ENCODE measurements at places on chromosomes 5 and 9.

DNA sequence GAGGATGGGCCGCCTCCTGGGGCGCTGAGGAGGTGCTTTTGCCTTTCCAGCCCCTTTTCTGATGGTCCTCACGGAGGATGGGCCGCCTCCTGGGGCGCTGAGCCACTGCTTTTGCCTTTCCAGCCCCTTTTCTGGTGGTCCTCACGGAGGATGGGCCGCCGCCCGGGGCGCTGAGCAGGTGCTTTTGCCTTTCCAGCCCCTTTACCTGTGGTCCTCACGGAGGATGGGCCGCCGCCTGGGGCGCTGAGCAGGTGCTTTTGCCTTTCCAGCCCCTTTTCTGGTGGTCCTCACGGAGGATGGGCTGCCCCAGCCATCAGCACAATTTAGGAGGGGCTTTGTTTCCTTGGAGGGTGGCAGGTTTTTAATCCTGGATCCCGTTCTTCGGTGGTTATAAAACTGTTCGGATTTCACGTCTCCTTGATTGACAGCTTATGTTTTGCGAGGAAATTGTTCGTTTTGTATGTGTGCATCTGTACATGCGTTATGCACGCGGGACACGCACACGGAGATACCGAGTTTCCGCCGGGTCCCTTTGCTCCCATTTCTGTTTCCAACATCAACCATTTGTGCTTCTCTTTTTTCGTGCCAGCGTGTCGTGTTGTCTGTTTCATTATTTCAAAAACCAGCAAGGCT is 34.7 kb upstream of the SLC9A3 start:
- DNase-seq: no peak

DNA sequence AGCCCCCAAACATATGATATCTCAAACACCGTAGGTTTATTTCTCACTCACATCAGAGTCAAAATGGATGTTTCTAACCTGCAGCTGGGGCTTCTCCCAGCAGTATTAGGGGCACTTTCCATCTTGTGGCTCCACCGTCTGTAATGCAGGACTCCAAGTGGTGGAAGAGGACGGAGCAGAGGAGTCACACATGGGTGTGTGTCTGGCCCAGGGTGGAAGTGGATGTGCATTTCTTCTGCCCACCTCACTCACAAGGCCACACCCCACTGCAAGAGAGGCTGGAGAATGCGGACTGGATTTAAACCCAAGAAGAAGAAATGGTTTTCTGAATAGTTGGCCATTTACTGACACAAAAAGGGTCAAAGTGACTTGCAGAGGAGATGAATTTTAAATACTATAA is 13.9 kb downstream of the IL7R start:
- no peak for DNase-seq

DNA sequence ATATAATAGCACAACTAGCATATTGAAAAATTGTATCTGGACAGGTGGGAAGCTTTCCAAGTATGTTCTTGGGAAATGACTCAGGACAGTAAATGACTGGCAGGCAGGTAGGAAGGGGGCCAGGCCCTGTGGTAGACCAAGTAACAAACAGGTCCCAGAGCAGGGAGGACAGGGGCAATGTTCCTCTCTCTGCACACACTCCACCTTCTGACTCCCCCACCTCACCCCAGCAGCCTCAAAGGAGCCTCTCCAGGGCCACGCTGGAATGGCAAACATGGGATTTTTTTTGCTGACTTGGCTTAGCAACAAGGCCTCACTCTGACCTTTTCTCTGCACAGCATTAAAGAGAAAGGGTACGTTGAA is 31.1 kb upstream of the IQGAP2 start:
- no peak for DNase-seq

DNA sequence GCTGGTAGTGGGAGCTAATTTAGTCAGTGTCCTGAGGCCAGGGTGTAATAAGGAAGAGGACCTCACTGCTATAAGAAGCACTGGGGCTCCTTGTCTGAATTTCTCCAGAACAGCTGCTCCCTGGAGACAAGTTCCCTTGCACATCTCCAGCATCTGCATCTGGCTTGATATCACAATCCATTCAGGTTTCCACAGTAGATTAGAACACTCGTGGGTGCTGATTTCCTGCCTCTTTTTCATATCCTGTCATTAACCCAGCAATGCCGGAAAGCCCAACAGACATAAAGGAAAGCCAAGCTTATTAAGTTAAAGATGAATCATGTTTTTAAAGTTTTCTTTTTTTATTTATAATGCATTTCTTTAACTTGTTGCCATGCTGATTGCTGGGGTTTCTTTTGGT is 232.3 kb upstream of the WWC1 start:
- no peak for DNase-seq

GRCh38 chr9:128781187-128782070 is 5.6 kb upstream of the TBC1D13 start:
- DNase-seq: no peak

DNA sequence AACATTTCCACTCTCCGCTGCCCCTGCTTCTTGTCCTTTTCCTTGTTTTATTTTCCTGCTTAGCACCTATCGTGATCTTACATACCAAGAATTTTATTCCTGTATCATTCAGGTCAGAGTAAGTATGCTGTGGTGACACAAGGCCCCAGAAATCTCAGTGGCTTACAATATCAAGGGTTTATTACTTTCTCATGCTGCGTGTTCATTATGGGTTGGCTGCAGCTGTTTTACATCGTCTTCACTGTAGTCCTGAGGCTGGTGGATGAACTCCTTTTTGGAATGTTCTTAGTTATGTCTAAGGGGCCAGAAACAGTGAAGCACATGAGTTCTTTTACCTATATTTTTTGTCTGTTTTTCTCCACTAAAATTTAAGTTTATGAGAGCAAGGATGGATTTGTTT is 51.2 kb downstream of the FCHO2 start:
- DNase-seq: no peak

DNA sequence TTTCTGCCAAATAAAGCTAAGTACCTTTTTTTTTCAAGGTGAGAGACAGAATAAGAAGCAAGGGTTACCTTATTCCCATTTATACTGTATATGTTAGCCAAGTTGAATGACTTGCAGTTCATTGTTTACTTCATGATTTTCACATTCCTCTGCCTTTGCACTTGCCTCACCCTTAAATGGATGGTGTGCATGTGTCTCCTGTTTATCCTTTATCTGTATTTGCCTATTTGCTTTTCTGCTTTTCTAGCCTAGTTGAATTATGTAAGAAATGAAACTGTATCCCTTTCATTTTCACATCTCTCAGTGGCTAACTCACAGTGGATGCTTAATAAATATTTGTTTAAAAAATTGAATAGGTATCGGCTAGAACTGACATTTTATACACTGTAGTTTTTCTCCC is 200.8 kb upstream of the ST8SIA4 start:
- DNase-seq: no peak

DNA sequence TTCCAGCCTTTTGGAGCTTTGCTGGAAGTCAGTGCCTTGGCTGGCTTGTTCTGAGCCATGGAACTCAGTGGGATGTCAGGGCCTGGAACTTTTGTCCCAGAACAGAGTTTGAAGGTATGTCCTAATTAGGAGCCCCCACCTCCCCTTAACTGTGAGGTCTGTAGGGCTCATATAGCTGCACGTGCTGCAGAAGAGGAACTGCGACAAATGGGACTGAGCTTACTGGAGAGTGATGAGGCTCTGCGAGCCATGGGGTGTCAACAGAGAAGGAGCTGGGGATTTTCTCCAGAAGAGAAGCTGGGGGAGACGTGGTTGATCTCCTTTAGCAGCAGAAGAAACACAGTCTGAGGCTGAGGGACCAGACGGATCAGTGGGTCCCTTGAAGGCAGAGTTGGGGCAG is 10.9 kb downstream of the TMEM8B start:
- DNase-seq: no peak

DNA sequence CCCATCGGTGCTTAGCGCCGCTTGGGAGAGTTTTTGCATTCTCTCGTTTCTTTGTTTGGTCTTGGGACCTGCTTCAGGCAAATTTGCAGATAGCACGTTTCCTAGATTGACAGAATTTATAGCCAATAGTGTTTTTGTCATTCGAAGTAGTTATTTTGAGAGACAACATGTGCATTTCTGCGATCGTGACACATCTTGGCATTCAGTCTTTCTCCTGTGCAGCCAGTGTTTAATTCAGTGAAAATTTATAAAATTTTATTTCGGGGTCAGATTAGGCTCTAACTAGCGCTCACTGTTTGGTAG is 830 bp downstream of the PRRC1 start:
- DNase-seq: no peak

DNA sequence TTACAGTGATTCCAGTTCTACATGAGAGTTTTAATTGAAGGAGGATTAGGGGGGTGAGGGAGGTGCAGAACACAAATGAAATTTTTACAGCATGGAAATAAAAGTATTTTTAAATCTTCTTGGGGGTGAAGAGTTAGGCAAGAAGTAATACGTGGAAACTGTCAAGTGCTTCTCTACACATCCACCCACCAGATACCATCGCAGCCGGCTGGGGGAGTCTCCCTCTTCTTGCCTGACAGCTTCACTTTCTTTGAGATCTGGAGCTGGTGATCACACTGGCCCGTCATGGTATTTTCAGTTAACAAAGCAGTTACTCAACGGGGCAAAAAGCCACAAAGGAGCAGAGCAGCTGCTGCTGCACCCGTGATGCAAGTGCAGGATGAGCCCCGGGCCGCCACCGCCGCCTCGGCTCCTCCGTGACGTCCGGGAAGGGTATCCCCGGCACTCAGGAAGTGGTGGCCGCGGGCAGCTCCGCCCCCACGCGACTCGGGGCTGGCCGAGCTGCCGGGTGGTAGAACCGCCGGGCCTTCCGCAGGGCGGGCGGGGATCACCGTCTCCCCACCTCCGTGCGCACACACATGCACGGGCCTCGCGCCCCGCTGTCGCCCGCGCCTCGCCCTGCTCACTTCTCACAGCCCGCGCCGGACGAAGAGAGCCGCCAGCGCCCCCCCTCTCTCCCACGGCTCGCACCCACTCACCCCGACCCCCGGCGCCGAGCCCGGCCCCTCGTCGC is 2.4 kb upstream of the NR4A3 start:
- peak; percentile 89 for DNase-seq

GRCh38 chr5:73534011-73534644 is 31.3 kb downstream of the ANKRA2 start:
- no peak for DNase-seq

- DNase-seq: no peak
Measured at GRCh38 chr9:87277346-87277745, 220.3 kb upstream of the DAPK1 start.

DNA sequence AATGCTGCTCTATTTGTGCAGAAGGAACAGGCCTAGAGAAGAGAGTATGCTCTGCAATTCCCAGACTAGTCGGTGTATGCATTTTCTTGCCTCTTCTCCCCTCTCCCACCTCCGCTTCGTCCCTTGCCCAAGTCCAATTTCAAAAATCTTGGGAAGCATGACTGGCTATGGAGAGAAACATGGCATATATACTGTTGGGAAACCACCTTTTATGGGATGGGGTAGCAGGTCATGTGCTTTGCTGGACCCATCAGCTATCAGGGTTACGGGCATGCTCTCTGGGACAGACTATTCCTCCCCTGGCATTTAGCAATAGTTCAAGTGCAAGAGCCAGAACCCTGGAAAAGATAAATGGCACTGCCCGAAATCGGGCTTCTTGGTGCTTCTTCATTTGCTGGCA is 12.0 kb downstream of the ISL1 start:
- DNase-seq: no peak

- DNase-seq: no peak
Measured at GRCh38 chr9:37309136-37309535, 113.4 kb upstream of the GRHPR start.

- no peak for DNase-seq
Measured at GRCh38 chr5:33793276-33793675, 98.5 kb downstream of the ADAMTS12 start.

- DNase-seq: no peak
Measured at GRCh38 chr5:44536650-44537260, 147.5 kb upstream of the FGF10 start.

DNA sequence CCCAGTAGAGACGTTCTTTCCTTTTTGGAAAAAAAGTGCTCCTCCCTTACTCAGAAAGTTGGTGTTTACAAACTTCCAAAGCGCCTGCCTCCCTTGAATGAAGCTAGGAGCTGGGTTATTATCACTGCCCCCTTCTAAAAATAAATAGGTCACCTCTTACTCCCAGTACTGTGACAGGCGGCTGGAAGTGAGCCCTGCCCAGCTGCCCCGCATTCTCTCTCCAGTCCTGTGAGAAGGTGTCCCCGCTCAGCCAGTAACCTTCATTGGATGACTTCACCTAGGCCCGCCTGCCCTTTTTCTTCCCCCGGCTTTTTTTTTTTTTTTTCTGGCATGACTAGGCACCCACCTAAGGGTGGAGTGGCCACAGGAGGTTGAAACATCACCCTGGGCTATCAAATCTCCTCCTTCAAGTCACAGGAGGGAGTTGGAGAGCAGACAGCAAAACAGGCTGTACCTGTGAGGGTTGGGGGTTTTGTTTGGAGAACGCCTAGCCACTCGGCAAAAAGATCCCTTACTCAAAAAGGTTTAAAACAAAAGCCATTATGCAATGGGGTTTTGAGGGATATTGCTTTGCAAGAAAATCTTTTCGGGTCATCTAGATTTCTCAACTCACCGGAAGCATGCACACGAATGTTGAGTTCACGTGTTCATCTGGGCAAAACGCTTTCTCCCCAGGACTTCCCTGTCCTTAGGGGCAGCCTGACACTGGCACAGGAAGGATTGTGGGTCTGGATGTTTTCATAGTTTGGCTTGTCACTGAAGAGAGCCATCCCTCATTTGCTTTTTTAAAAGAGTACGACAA is 43.3 kb upstream of the ZNF622 start:
- no peak for DNase-seq

DNA sequence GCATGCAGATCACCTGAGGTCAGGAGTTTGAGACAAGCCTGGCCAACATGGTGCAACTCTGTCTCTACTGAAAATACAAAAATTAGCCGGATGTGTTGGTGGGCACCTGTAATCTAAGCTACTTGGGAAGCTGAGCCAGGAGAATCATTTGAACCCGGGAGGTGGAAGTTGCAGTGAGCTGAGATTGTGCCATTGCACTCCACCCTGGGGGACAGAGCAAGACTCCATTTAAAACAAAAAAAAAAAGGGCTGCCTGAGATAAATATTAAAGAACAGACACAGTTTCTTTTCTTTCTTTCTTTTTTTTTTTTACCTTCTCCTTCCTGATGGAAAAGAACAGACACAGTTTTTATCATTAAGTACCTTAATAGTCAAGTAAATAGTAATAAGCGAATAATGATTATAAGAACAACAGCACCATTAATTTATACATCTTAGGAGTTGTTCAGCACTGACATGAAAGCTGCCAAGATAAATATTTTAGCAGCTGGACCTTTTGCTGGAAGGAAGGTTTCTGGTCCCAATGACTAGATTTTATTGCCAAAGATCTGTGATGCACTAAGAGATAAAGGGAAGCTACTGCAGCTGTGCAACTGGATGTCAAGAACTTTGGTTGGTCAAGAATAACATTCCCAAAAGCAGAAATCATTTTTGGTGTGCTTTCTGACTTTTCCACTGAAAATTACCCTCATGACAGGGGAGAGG is 7.0 kb downstream of the CENPP start:
- no peak for DNase-seq

GRCh38 chr9:99593610-99594009 is 228.1 kb upstream of the NR4A3 start:
- no peak for DNase-seq

- no peak for DNase-seq
Measured at GRCh38 chr9:124010303-124010664, 1.3 kb upstream of the LHX2 start.

Measured in amniotic stem cell (primary cell).